ENCODE measurements at places on chromosomes 11 and 22. TPM values are rescaled to one million over a fixed set of nuclear protein-coding genes. Genes with fewer than 3 reads are reported as not detected.
A peak's percentile ranks its signal among the peaks of the same experiment; 100 is the strongest.

DNA sequence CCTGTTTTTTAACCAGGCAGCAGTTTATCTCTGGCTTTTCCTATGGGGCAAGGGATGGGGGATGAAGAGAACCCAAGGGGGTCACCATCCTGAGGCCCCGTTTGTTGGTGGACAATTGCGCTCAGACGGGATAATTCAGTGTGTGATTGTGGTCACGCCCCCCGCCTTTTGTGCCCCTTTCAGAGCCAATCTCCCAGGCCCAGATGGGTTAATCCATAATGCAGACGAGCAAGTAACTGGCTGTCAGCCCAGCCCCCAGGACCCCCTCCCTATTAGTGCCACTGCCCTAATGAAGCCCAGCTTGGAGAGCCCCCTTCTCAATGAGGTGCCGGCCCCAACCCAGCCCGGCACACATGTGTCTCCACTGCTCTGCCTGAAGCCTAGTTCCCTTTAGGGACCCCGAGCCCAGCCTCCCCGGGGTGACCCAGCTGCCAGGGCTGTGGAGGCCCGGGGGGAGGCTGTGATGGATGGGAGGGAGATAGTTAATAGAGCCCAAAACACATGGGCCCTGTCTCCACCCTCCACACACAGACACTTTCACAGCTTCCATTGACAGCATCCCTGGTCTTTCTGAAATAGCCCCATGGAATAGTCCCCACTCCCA is 19.1 kb upstream of the ROBO3 start:
- DNase-seq = no peak

GRCh38 chr11:123305601-123306375 is 110.7 kb upstream of the CLMP start:
- no peak for DNase-seq

DNA sequence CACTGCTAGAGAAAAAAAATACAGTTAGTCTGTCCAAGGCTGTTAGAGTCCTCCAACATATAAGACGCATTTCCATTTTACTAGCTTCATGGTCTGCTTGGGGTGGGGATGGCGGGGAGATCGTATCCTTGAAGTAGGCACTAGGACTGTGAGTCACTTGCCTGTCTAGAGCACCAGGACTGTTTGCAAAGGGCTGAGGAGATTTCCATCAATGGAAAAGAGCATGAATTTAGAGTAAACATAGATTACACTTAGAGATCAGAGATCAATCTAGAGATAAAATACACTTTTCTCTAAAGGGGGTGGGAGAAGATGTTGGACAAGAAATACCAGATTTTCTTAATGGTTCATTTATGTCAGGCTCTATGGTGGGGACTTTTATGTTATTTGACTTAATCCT is 1.7 kb upstream of the MS4A7 start:
- no peak for DNase-seq

- DNase-seq = no peak
Measured at GRCh38 chr11:77053217-77054015, 13.4 kb upstream of the CAPN5 start.

DNA sequence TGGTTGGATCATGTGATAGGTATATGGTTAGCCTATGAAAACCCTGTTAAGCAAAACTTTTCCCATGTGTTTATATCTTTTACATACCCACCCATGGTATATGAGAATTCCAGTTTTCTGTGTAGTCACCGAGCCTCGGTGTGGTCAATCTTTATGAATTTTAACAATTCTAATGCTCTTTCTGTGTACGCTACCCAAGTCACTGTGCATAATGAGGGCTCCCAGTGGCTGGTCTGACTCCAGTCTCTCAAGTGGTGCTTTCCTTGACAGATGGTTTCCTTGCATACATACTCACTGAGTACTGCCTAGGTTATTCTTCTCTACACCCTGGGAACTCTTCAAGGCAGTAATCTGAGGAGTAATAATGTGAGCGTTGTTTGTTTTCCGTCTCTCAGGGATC is 17.6 kb downstream of the MUC15 start:
- DNase-seq = no peak

DNA sequence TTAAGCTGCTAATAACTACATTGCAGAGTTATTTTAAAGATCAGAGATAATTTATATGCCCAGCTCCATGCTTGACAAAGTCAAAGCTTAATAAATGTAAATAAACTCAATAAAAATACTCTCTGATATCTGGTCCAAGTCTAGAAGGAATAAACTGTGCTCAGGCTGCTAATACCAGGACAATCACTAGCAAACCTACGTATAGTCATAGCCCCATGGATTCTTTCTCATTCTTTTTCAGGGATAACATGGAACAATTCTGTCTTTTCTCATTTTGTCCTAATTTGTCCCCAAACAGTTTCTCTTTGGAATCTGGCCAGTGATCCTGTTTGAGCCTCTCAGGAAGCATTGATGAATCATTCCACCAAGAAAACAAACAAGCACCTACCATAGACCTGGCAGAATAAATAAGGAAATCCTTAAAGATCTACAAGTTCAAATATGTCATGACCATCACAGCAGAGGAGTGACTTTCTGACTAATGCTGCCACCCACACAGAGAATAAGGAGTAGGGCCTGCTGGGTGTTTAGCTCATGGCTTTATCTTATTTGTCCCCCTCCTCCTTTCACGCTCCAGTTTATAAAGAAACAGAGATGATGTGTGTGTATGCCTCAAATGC is 14.1 kb upstream of the B3GNT6 start:
- DNase-seq = no peak

- DNase-seq = no peak
Measured at GRCh38 chr11:6895010-6895409, 2.7 kb upstream of the OR2D2 start.

DNA sequence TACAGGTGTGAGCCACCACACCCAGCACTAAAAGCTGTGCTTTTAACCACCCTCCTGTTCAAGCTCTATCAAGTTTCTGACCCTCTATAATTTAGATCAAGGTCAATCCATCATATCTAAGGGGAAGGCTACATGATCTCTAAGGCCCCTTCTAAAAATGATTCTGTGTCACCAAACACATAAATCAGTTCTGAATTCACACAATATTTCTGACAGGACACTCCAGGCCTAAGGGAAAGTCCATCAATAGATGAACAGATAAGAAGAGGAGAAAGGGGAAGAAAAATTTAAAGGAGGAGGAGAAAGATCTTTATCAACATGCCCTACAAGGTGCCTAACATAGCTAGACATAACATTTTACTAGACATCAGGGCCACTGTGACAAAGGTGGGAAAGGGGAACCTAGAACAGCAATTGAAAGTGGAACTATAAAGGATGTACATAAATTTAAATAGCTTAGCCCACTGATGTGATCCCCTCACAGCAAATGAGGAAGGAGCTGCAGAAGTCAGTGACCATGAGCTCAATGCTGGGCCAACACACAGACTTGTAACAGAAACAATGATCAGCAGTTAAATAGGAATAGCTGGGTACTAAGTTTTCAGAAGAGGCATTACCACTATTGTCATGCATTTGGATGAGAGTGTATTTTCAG is 4.7 kb downstream of the PRCP start:
- DNase-seq = no peak

DNA sequence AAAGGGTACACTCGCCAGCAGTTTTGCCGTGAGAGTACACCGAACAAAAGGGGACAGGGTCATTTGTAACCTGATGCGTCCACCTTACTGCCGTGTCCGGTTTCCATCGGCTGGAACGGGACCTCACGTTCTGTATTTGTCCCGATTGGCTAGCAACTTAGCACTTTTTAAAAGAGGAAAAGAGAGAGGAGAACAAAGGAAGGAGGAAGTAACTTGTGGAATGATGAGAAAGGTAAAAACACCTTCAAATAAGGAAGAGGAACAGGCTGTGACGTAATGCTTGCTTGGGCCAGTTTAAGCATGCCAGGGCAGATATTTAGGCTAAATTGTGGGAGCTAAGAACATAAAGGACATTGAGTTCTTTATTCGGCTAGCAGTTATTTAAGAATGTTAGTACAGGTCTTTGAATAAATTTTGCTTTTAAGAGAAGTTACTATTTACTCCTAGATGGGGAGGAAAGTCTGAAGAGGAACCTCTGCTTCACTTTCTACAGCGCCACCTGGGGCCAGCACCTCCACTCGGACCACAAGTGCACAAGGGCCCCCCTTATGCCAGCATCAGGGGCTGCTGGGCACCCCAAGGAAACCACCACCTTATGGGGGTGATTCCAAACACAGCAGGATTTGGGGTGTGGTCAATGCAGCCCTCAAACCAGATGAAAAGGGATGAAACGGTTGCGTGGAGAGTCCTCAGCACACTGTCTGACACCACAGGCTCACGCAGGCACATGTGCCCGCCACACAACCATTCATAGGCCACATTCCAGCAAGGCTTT is 5.8 kb downstream of the ARSA start:
- no peak for DNase-seq

DNA sequence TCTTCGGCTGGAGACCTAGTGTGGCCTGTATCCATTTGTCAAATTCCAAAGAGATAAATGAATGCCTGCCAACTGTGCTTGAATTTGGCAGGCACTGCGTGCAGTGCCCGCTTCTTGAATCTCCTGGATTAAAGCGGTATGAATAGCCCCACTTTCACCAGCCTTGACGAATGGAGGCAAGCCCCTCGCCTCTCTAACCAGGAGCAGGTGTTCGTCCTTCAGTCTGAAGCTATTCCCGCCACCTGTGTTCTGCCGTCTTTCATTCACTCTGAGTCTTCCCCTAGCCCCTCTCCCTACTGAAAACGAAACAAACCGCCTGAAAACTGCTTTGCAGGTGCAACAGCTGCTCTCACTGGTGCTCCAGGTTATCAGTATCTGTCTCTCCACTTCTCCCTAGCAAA is 11.2 kb downstream of the NLRP14 start:
- no peak for DNase-seq

DNA sequence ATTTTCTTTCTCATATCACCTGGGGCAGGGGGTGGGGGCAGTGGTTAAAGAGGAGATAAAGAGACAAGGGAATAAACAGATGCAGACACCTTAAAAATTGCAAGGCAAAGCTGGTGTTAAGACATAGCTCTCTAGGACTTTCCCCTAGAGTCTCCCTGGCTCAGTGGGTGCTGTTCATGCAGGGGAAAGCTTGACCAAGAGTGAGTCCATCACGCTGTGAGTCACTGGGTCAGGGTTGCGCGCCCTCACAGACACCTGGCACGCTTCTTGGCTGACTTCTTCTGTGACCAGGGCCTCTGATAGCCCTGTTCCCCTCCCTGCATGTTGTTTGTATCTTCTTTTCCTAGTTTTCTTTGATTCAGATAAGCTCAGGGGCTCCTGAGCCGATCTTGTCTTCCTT is 31.9 kb downstream of the COMMD9 start:
- DNase-seq = no peak

DNA sequence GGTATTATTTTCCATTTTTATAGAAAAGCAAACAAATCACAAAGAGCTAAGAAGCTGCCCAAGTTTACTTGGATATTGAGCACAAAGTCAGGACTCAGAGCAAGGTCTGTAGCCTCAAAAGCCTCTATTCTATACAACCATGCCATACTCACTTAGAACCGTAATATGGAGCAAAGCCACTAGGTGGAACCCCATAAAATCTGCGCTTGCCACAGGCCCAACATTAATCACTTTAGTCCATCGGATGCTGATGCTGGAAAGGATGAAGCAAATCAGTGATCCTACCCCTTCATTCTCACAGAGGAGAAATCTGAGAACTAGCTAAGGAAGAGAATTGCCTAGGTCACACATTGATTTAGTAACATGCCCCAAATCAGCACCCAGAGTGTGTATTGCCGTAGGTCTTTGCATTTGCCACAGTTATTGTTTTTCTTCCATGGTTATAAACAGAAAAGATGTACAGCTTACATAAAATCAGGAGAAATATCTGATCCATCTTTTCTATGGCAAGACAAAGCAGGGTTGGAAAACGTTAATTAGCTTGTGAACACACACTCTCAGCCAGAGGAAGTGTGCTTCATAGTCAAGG is 56.7 kb upstream of the RAB38 start:
- DNase-seq = peak; percentile 28

- no peak for DNase-seq
Measured at GRCh38 chr22:22882033-22882717, 5.4 kb upstream of the IGLL5 start.

DNA sequence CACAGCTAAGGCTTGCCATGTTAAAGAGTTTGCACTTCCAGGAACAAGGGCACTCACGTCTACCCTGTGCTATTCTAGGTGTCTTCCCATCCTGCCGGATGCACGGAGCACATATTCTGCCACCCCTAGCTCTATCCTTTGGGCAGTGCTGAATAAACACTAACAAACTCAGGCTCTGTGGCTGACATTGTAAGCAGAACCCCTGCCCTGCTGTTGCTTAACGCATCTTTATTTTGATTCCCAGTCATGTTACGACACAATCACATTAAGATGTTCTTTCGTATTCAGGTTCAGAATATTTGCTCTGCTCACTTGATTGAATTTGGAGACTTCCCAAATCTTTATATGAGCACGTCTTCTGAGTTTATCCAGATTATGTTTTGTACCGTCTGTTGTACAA is 3.7 kb upstream of the HDHD5 start:
- DNase-seq = no peak

DNA sequence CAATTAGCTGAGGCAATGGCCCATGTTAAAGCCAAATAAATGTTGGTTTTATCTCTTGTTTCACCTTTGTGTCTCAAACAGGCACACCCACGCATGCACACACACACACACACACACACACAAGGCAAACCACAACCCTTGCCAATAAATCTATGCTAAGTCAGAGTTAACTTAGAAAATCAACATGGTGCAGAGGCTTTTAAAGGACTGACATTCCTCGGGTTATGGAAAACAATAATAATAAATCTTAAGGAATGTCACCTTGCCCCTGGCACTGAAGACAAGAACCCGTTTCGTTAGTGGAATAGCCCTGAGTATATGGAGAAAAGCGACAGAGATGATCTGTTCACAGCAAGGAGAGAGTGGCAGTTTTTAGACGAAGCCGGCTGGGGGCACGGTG is 326.3 kb downstream of the NTM start:
- no peak for DNase-seq

GRCh38 chr11:75014129-75014528 is 25.4 kb downstream of the NEU3 start:
- peak; percentile 6 for DNase-seq

- no peak for DNase-seq
Measured at GRCh38 chr22:47586038-47586437, 823.6 kb downstream of the TBC1D22A start.

GRCh38 chr11:121311373-121311772 is 18.8 kb downstream of the SC5D start:
- no peak for DNase-seq

FOLR1 gene
- 19.0 TPM for polyA plus RNA-seq

CDHR5 gene
- 4.1 TPM for polyA plus RNA-seq

C22orf31 gene
- 2.2 TPM for polyA plus RNA-seq
